ENCODE measurements at places on chromosomes 7 and 10. TPM values are rescaled to one million over a fixed set of nuclear protein-coding genes. Genes with fewer than 3 reads are reported as not detected.

SLC13A1 gene
- total RNA-seq, result not detected

APBB1IP gene
- 47.7 TPM for total RNA-seq

- no peak overlapping the region for H3K4me3 ChIP-seq
- no peaks in the 10 kb centered on the region for H3K4me1 ChIP-seq
- no peak overlapping the region for H3K27ac ChIP-seq
- H3K36me3 ChIP-seq, result no peaks in the 10 kb centered on the region
- DNase-seq, result no peak
- H3K27me3 ChIP-seq, result no peaks in the 10 kb centered on the region
Observed at GRCh38 chr10:27450225-27450624, 53.9 kb upstream of the RAB18 start.

GRCh38 chr10:108450280-108450679 lies 1285.8 kb upstream of the SORCS1 start:
- H3K4me1 ChIP-seq, result no peaks in the 10 kb centered on the region
- no peak overlapping the region for H3K27ac ChIP-seq
- no peaks in the 10 kb centered on the region for H3K36me3 ChIP-seq
- no peak for DNase-seq

DNA sequence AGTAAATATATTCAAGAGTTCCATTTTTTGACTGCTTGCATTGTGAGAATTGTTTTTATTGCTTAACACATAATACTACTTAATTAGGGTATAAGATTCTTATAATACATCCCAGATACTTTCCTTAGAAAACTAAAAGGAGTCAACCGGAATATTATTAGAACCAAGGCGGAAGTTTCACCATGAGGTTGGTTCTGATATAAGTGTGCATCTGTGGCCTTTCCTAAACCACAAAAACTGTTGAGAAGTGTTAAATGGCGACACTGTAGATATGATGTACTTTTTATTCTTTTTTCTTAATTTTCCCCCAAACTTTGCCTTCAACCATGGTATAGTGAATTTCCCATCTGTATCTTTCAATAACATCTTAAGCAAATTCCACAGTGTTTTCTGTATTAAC lies 32.3 kb upstream of the INHBA start:
- no peaks in the 10 kb centered on the region for H3K4me1 ChIP-seq
- no peaks in the 10 kb centered on the region for H3K36me3 ChIP-seq
- no peaks in the 10 kb centered on the region for H3K27me3 ChIP-seq
- no peak for DNase-seq
- H3K27ac ChIP-seq, result no peak overlapping the region
- no peak overlapping the region for H3K4me3 ChIP-seq

GRCh38 chr10:95759233-95759826 lies 3.4 kb downstream of the ENTPD1 start:
- no peaks in the 10 kb centered on the region for H3K36me3 ChIP-seq
- no peak for DNase-seq
- H3K4me1 ChIP-seq, result peaks cover 7% of the 10 kb centered on the region
- no peak overlapping the region for H3K27ac ChIP-seq
- H3K27me3 ChIP-seq, result no peaks in the 10 kb centered on the region
- no peak overlapping the region for H3K4me3 ChIP-seq

Measured in CD8-positive, alpha-beta memory T cell (primary cell).